NCI-H1417 treated with DMSO at 0.1 percent for 48 hours (cell line): ENCODE measurements at places on chromosomes 7 and 10.

DNA sequence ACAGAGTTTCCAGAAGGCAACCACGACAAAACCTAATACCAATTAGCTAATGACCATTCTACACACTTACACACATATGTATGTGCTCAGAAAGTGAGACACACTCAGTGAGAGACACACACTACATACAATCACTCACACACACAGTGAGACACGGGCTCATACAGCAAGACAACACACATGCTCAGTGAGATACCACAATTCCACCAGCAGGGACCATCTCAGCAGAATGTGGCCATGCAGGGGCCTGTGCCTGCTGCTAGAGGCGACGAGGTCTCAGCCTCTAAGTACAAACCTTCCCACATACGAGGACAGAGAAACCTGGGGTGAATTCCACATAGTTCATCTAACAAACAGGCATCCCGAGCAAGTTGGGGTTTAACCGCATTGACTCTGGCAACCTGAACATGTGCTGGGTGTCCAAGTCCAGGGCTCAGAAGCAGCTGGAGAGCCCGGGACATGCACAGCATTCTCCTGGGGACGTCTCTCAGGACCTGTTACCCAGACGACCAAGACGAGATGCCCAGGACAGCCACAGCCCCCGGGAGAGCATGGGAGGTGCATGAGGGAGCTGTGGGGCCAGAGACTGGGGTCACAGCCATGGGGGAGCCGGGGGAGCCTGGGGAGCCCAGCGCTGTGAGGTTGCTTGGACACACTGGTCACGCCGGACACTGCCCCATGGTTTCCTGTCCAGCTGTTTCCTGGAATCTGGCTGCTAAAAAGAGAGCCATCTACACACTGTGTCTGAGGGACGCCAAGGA is 523.6 kb downstream of the PTPRN2 start:
- no peak for DNase-seq

DNA sequence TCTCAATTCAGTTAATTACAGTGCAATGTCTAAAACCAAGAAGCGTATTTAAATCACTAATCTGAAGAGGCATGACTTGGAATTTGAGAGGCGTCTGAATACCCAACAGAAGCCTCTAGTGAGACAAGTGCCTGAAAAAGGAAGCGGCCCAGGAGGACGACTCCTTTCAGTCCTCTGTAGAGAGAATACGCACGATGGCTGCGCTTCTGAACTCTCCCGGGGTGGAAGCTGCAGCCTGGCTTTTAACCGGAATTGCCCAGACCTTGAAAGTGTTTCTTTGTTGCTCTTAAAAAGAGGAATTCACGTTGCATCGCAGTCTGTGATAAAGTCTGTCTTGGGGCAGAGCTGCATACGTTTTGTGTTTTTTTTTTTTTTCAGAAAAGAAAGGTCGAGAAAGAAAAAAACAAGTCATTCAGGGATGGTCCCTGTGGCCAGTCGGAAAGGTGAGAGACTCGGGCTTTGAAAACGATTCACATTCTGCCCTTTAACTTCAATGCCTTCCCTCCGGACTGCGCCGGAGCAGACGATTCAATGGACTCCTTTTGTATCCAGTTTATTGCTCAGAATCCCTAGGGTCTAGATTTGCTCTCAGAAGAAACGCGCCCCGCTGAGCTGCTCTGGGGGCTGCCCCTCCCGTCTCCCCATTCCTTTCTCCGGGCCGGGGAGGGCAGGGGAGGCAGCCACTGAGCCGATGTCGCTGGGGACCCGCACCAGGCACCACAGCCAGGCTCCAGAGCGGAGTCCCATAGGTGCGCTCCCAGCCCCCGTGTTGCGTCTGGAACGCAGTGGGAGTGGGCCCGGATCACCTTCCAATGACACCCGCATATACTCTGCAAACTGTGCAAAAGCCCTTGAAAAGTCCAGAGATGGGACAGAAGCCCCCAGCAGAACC is 994 bp upstream of the PTF1A start:
- no peak for DNase-seq

DNA sequence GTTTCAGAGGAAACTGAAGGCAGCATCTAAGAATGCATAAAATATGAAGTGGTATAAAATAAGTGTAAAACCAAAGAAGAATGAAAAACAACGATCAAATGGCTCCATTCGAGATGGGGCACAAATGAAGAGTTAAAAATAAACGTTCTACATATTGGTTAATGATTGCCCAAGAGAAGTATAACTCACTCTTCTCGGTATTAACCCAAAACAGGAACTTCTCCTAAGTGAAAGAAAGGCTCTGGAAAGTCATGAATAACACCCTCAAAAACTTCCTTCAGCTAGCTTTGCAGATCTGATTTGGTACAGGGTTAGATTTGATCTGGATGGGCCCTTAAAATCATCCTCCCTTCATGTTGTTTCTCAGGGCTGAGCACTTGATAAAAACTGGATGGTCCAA is 94.3 kb upstream of the ADO start:
- DNase-seq, result no peak

DNA sequence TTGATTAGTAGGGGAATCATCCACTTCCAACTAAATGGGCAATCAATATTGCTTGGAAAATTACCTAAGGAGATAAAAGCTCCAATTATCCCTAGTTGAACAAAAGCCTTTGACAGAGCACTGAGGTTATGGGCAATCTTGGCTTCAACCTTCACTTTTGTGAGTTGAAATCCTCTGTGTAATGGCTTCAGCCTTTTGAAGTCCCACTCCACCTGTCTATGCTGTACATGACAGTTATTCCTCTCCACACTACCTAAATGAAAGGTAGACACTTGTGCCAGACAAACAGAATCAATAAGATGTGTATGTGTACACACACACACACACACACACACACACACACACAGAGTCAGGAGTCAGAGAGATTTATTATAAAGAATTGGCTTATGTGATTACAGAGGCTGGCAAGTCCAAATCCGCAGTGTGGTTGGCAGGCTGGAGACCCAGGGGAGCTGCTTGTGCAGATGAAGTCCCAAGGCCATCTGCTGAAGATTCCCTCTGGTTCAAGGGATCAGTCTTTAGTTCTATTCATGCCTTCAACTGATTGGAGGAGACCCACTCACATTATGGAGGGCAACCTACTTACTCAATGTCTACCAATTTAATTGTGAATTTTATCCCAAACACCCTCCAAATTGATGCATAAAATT is 164.8 kb upstream of the CDC14C start:
- DNase-seq, result no peak

DNA sequence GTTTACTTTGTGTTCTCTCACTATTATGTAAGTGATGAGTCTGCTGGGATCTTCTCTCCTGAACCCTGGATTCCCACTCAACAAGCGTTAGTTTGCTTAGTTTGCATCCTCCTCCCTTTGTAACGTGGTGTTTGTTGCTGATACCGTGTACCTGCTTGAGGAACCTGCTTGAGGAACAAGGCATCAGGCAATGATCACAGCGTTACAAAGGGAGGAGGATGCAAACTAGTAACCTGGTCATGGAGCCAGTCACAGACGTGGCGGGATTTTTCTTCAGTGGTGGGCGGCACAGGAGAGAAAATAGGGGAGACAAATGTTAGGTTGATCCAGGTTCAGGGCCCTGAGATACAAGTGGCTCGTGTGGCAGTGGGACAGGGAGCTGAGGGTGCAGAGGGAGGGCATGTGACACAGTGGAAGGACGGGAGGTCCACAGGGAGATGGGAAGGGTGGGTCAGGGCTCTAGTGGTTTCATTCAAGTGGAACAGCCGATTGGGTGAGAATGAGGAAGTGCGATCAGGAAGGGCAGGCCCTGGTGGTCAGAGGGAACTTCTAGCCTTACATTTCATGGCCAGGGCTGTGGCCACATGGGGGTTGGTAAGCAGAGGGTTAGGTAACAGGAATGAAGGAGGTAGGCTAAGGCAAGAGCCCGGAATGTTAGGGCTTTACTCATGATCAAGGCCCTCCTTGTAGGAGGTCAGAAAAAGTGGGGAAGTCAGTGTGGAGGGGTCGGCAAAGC is 38.0 kb downstream of the SNX10 start:
- no peak for DNase-seq
